Stimulated activated CD4-positive, alpha-beta T cell treated with anti-CD3 and anti-CD28 coated beads, Interleukin-12 subunit alpha, Interleukin-12 subunit beta, amount 100 ng/mL, for 24 hours (primary cell): ENCODE measurements at places on chromosomes 5 and 9.

- no peak for DNase-seq
These were observed 67.6 kb downstream of the MEIKIN start for GRCh38 chr5:131877873-131878272.

DNA sequence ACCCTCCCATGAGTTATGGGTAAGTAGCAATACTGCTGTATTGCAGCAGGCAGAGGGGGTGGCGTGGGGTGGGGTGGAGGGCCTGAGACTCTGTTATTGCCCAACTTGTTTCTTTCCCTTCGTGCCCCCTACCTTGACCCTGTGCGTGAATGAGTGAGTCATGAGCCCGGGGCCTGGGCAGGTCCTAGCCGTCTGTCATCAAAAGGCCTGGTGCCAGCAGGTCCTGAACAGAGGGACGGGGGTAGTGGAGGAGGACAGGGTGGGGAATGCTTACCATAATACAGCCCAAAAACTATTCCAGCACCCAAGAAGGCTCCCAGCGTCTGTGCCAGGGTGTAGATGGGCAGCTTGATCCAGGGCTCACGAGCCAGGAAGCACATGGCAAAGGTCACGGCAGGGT lies 4.3 kb downstream of the AQP3 start:
- no peak for DNase-seq

GRCh38 chr5:143758750-143759149 lies 53.2 kb upstream of the HMHB1 start:
- DNase-seq, result no peak

GRCh38 chr5:153276151-153276550 lies 214.3 kb upstream of the GRIA1 start:
- DNase-seq, result no peak

DNA sequence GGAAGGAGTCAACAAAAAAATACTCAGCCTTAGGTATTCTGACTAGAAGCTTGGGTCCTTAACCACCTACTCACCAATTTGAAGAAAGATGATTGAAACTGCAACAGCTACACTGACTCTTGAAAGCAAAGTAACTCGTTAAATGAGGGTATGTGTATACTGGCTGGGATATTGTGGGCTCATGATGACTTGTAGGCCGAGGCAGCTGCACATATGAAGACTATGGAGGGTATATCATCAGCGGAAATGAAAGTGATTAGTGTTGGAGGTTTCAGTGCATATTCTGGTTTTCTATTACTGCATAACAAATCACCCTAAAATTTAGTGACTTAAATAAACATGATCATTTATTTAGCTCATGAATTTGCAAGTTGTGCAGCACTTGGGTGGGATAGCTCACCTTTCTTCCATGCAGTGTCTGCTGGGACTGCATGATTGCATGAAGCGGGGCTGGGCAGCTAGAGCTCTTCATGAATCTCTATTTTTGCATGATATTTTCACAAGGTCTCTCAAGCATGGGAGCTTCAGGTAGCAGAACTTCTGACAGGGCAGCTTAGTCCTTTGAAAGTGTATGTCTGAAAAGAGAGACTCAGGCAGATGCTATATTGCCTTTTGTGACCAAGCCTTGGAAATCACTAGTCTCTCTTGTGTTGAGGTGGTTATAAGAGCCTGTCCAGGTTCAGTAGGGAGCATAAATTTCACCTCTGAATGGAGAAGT lies 96.1 kb upstream of the CDKN2B start:
- DNase-seq, result no peak

- no peak for DNase-seq
These were observed 132.7 kb upstream of the MTAP start for GRCh38 chr9:21669701-21670100.

GRCh38 chr5:14900693-14901461 lies 29.3 kb upstream of the ANKH start:
- no peak for DNase-seq

- DNase-seq, result no peak
These were observed 484 bp downstream of the GFM2 start for GRCh38 chr5:74766418-74766848.

GRCh38 chr5:67805666-67806348 lies 409.7 kb upstream of the PIK3R1 start:
- no peak for DNase-seq

GRCh38 chr9:129840034-129840433 lies 4.8 kb downstream of the USP20 start:
- DNase-seq, result no peak

- no peak for DNase-seq
These were observed 1109.0 kb upstream of the ACO1 start for GRCh38 chr9:31275419-31275818.

DNA sequence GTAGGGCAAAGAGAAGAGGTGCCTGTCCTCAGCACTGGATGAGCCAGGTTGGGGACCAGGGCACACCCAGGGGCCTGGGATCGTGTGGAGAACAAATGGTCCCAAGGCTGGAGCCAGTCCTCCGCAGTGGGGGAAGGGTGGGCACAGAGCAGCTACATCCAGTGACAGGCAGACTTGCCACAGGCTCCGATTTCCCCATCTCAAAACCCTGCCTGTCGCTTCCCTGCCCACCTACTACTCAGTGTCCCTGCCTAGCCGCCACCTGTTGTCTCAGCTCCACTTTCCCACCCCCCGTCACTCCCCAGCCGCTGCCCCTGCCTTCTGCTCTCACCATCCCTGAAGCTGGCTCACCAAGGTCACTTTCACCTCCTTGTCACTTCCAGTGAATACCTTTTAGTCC lies 13.9 kb upstream of the ENHO start:
- no peak for DNase-seq

- DNase-seq, result no peak
These were observed 598 bp downstream of the RGP1 start for GRCh38 chr9:35749515-35750255.

DNA sequence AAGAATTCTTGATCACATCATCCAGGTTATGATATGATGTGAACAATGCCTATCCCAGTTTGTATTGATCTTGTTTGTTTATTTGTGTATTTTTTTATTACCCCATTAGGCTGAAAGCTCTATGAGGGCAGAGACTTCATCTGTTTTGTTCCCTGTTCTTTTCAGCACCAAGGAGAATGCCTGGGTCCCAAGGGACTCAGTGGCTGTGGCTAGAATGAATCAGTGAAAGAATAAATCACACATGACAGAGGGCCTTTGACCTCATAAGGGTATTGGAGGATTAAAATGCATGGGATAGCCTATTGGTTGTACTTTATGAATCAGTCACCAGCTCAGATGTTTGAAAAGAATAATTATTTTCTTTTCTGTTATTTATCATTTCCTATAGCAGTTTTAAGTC lies 292.2 kb downstream of the GAS1 start:
- DNase-seq, result no peak

- DNase-seq, result no peak
These were observed 85.2 kb upstream of the ALDH1A1 start for GRCh38 chr9:73038089-73038509.

- DNase-seq, result no peak
These were observed 207.7 kb downstream of the MEF2C start for GRCh38 chr5:88675168-88675707.

GRCh38 chr9:99210572-99210971 lies 11.2 kb downstream of the ALG2 start:
- DNase-seq, result no peak

- no peak for DNase-seq
These were observed 8.3 kb downstream of the AHRR start for GRCh38 chr5:329768-330167.

DNA sequence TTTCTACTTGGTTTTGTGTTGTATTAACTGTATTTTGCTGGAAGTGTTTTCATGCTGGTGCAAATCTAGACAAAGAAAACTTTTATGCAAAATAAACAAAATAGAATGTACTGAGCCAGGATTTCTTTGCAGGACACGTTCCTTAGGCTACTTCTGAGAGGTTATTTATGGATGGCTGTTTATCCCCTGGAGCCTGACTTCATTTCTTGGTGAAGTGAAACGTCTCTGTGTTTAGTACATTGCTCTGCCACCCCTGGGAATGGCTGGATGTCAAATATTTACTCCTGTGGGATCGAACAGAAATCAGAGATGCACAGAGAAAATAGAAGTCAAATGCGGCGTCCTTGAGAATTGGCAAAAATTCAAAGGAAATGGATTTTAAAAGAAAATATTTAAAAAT lies 327.1 kb upstream of the MPDZ start:
- DNase-seq, result no peak

- DNase-seq, result no peak
These were observed 119.2 kb downstream of the LPAR1 start for GRCh38 chr9:110919050-110919435.

- DNase-seq, result no peak
These were observed 452.9 kb upstream of the ZNF608 start for GRCh38 chr5:125199373-125199772.

DNA sequence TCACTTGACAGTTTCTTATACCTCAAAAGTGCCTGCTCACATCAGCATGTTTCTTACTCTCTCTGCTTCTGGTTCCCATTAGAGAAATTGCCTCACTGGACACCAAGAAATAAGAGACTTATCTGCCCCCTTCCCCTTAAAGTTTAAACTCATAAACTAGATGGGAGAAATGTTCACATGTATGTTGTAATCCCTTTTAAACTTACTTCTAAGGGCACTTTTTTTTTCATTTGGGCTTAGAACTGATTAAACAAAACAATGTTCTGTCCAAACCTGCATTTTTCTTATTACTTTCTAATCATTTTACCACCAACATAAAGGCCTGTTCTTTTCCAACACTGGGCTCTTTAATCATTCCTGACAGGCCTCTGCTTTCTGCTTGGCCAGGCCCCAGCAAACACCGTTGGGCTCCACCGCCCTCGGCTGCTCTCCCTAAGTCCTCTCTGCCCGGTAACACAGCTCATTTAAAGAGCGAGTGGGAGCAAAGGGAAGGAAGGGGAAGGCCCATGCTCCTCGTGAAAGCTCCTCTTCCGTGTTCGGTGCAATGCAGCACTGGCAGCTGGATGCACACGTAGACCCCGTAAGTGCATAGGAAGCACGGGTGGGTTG lies 53.4 kb downstream of the ROR2 start:
- no peak for DNase-seq
